DMS79 (cell line): ENCODE measurements at places on chromosomes 7 and 10.

GRCh38 chr7:26375726-26376174 lies 84.1 kb downstream of the SNX10 start:
- DNase-seq, result peak; percentile 64

DNA sequence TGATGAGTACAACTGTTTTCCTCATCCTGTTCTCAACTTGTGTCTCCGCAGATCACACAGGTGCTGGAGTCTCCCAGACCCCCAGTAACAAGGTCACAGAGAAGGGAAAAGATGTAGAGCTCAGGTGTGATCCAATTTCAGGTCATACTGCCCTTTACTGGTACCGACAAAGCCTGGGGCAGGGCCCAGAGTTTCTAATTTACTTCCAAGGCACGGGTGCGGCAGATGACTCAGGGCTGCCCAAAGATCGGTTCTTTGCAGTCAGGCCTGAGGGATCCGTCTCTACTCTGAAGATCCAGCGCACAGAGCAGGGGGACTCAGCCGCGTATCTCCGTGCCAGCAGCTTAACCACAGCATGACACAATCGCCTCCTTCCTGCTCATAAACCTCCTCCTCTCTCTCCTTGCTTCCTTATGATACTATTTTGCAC lies 126.7 kb upstream of the PRSS58 start:
- DNase-seq, result no peak

DNA sequence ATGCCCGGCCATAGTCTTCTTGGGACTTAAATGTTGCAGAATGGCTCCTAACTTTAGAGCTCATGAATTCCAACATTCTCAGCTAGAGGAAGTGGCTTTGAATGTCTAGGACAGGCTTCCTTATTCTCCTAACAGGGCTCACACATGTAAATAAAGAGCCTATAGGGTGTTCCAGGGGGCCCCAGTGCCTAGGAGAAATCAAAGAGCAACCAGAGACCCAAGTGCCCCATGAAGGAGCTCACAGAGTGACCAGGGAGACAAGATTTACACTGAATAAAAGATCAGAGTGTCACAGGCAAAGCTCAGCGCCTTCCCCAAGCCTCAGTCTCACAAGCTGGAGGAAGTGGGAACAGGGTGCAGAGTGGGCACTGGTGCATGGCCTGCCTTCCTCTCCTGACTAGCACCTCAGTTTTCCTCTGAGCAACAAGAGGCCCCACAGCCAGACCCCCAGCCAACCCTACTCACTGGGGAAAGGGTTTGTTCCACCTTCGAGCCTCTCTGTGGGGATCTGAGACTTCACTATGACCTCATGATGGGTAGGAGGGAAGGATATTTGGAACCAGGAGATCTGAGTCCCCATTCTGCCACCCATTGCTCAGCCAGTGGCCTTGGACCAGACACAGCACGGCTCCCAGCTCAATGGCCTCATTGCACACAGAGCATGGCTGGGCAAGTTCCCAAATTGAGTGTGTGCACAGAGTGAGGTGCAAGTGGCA lies 16.0 kb downstream of the TMEM273 start:
- DNase-seq, result no peak

DNA sequence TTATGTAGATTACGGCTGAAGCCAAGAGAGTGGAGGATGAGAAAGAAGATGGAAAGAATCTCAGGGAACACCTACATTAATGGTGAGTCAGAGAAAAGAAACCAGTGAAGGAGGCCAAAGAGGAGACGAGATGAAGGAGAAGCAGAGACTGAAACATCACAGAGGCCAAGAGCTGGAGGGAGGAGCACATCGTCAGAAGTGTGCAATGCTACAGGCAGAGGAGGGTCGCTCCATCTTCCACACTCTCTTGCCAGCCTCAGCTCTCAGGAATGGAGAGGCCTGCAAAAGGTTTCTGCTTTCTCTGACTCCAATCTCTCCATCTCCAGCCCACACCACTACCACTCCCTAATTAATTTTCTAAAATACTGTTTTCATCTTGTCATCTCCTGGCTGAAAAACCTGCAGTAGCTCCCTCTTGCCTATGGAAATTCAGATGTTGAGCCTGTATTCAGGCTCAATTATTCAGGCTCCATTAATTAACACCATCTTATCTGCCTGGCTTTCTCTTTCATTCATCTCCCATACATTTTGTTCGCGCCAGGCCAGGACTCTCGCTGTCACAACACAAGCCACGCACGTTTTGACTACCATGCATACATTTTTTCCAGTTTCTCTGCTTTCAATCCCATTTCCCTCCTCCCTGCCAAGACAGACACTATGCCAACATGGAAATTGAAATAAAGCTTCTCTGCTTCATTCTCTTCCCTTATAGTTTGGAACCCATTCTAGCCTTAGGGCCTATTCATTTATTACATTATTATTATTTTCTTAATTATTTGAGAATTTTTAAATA lies 165.8 kb downstream of the INHBA start:
- no peak for DNase-seq

GRCh38 chr7:4725850-4726450 lies 43.9 kb downstream of the FOXK1 start:
- no peak for DNase-seq

DNA sequence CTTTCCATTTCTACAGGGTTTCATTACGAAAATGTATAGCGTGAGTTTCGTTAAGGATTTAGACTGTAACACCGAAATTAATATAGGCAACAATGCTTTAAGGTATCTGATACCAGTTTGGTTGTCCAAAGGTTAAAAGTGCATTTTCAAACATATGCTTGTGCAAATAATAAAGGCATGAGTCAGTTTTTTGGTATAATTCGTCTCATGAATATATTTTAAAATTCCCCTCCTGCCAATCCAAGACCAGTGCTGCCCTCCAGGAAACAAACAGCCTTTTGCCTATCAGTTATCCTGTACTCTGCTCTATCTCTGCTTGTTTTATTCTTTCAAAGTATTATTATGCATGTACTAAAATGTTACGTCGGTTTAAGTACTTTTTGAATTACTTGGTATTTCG lies 2.0 kb downstream of the LCOR start:
- no peak for DNase-seq

DNA sequence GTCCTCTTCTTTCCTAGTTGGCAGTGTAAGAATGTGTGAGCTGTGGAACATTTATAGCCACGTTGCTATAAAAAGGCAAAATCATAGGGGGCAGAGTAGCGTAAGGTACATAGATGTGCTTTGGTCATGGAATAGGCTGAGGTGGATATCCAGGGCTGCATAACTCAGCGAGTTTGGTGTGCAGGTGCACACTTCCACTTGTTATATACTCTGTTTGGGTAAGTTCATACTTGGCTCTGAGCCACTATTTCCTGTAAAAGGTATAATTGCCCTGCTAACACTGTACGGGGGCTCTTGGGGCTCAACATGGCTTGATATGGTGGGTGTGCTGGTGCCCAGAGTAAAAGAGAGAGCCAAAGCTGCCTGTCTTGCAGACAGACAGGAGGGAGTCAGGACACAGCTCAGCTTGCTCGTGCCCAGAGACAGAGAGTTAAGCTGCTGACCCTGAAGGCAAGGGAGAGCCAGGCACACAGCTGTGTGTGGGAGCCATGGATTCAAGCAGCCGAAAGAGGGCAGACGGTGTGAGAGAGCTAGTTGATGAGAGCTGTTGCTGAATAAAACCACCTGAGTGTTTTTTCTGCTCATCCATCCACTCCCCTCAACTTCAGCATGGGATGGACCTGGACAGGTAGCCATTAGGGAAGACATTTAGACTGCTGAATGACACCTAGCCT lies 126.7 kb downstream of the DKK1 start:
- no peak for DNase-seq

DNA sequence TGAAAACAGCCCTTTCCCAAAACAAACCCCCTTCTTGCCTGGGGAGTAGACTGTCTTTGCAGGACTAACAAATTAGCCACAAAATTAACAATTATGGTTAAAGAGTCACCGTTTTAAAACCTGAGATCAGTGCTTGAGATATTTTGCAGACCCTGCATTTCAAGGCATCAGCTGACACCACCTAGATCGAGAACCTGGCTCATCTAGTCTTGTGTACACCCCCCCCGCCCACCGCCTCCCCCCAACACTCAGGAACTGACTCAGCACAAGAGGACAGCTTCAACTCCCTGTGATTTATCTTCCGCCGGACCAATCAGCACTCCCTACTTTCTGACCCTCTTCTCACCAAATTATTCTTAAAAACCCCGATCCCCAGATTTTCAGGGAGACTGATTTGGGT lies 737.1 kb downstream of the PHTF2 start:
- no peak for DNase-seq

- no peak for DNase-seq
These were observed 130.7 kb downstream of the PIP4K2A start for GRCh38 chr10:22583683-22584082.

GRCh38 chr7:31890766-31891165 lies 179.4 kb downstream of the PDE1C start:
- no peak for DNase-seq

DNA sequence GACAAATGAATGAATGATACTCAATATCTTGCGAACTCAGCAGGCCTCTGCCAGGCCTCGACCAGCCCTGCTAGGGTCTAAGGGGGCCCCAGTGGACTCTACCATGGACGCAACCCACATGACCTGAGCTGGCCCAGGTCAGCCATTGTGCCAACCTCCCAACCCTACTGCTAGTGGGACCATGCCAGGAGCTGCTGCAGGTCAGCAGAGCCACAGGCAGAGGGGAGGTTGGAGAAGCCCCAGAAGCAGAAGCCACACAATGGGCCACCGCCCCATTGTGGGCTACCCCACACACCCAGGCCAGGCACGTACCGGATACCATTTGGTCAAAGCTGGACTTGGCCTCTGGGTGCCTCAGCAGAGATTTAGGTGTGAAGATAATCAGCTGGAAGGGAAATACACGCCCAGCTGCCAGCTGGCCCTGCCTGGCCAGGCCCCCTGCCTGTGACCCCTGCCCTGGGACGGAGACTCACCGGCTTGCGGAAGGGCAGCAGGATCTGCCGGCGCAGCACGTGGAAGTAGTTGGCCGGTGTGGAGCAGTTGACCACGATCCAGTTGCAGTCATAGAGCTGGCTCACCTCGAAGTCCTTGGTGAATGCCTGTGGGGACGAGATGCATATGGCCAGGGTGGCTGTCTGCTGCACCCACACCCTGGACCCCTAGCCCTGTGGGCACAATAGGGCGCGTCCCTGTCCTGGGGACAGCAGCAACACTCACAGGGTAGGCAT lies 24.5 kb downstream of the OGDHL start:
- DNase-seq, result no peak

DNA sequence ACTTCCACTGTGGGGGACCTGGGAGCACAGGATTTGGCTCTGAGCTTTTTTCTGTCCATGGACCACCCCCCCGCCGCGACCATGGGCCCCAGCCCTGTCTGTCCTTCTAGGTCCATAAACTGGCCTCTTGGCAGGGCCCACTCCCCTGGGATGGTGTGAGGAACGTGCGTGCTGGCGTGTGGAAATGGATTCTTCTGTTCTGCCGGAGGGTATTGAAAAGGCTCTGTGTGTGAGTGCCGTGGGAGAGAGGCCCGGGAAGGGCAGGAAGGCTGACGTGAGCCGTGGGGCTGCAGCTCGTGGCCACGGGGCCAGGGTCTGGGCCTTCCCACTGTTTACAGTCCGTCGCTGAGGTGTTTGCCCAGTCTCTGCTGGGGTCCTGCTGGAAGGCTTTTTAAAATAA lies 123.7 kb downstream of the GRK5 start:
- no peak for DNase-seq

- no peak for DNase-seq
These were observed 16.5 kb upstream of the PRKAG2 start for GRCh38 chr7:151893405-151893923.

- no peak for DNase-seq
These were observed 37.3 kb downstream of the MICALL2 start for GRCh38 chr7:1421946-1422345.

- DNase-seq, result no peak
These were observed 141.8 kb upstream of the ASAH2 start for GRCh38 chr10:50392966-50393718.

DNA sequence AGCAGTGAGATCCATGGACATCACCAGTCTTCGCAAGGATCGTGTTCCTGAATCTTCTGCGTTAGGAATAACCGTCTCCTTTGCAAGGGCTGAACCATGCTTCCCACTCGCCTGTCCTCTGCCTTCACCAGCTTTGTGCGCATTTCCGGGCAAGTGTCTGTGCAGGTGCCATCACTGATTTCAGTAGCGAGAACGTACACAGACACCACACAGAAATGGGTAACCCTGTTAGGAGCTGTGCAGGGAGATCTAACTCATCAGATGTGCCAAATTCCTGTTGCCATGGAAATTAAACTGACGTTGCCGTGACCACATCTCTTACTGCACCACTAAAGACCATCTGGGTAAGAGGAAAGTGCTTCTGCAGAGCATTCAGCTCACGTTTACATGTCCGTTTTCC lies 146.3 kb downstream of the DIP2C start:
- no peak for DNase-seq

DNA sequence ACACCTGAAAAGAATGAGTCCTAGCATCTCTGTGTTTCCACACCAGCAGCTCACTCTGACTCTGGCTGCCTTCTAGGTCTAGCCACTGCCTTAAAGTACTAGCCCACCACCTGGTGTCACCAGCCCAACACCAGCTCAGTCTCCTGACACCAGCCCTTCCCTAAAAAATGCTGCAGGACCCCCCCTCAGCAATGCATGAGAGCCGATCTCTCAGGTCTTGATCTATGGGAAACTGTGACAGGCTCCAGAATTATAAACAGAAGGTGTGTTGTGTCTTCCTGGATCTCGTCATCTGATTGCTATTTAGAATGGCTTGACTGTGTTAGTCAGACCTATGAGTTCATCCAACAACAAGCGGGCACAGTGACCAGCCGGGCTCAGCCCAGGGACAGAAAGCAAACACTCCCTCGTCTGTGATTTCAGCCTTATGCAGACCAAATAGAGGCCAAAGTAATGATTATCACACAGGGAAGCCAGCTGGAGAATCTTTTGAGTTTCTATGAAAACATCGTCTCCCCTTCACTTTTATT lies 66.6 kb downstream of the CUBN start:
- no peak for DNase-seq

GRCh38 chr7:136015638-136016037 lies 38.5 kb upstream of the MTPN start:
- no peak for DNase-seq

DNA sequence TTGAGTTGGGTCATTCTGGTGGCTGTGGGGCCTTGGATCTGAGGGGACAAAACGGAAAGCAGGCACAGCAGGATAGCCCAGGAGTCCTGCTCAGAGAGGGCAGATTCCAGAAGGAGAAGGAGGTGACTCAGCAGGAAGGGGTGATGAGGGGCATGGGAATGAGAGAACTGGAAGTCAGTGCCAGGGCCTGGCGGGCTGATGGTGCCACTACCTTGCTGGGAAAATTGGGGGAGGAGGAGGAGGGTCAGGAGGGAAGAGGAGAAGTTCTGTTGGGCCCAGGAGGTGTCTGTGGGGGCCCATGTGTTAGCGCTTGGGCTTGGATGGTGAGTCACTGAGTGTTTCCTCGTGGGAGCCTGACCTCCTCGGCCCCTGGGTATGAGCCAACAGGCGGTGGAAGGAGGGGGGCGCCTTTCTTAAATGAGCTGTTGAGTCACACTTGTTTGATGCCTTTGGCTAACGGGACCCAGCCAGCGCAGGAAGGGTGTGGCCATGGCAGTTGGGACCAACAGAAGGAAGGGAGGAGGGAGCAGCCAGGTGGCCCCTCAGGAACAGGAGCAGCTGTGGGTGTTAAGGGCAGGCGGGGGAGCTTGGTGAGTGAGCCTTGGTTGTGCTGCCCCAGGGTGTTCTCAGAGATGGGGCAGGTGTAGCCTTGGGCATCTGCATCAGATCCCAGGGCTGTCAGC lies 130.0 kb upstream of the BTBD16 start:
- DNase-seq, result no peak
